Cortex of kidney (tissue), 1 donor: ENCODE measurements at places on chromosomes 2 and 18.

DNA sequence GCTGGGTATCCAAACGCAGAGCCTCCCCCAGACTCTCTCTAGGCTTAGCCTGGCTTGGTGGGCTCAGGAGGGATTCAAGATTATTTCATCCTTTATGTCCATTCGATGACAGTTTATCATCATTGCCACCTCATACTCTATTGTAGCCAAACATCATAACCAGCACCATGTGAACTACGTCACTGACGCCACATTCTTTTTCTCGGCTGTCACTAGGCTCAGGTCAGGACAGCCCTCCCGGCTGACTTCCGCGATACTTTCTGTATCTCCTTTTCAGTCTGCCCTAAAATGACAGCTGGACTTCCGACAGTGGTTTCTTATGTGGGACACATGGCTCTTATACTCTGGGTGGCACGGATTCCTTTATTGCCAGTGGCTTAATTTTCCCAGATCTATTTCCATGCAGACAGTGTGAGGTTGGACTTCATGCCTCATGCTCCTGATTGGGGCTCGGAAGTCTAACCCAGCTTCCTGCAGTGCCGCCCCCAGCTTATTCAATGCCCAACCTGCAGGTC lies 39.8 kb upstream of the SMIM21 start:
- no peak for DNase-seq

- DNase-seq, result no peak
Measured at GRCh38 chr2:57543211-57543610, 503.4 kb upstream of the VRK2 start.

DNA sequence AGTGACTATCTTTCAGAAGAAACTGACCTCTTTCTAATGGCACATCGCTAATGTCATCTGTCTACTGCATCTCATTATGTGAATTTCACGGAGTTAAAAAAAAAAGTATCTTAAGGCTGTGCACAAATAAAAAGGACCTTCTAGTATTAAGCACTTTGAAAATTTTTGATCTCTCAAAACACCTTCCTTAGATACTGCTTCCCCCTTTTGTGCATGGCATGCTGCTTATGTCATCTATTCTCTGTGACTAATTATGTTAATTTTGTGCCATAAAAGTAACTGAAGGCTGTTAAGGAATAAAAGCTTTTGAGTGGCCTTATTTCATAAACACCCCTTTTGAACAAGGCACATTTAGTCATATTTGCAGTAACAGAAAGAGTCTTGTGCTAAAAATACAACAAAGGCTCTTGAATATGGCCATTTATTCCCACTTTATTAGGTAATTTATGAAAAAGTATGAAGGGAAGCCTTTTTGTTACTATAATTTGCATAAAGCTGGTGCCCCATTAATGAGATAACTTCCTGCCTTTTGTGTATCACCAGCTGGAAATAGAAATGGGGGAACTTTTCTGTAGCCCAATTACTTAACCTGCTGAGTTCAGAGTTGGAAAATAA lies 1412.0 kb upstream of the ZEB2 start:
- no peak for DNase-seq

DNA sequence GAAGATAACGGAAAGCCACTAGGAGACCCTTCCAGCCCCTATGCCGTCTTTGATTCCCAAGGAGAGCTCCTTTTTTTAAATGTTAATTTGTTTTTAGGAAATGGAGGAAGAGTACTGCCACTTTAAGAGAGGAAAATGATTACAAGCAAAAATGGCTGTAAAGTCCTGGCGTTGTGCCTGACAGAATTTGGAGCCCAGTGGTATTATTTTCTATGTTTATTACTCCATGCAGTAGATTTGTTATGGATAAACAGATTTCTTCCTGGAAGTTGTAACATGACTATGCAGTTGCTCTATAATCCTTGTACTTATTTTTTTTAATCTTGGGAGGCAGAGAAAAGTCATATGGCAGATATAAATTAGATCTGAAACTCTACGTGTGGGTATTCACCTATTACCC lies 141.3 kb downstream of the GBX2 start:
- no peak for DNase-seq

DNA sequence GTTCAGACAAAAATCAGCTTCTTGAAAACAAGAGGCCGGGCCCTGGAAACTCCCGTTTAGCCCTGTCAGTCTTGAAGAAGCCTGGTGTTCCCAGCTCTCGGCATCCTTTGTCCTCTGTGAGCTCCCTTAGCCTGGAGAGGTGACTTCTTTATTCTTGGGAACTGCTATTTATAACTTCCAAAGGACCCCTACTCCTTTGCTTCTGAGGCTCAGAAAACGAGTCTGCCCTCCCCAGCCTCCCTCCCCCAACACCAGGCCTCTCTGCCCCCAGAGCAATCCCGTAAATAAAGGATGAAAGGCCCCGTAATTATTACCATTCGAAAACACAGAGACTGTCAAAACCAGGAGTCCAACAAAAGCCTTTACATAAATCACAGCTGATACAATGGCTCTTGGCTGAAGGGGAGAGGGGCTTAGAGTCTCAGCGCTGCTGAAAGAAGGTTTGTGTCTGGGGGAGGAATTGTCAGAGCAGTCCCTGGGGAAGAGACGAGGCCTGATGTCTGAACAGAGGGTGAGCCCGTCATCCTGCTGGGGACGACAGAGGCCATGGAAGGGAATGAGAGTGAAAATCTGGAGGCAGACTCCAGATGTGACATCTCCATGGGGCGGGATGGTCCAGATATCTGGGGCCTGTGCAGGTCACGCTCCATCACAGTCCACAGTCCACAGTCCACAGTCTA lies 283.0 kb downstream of the MYCN start:
- DNase-seq, result no peak

- no peak for DNase-seq
Measured at GRCh38 chr2:23526114-23526513, 141.1 kb downstream of the KLHL29 start.

- DNase-seq, result no peak
Measured at GRCh38 chr2:173898996-173899395, 66.2 kb downstream of the SP3 start.

GRCh38 chr18:52289392-52289791 lies 50.6 kb upstream of the DCC start:
- DNase-seq, result no peak

- DNase-seq, result no peak
Measured at GRCh38 chr2:16333681-16334080, 332.0 kb downstream of the CYRIA start.

DNA sequence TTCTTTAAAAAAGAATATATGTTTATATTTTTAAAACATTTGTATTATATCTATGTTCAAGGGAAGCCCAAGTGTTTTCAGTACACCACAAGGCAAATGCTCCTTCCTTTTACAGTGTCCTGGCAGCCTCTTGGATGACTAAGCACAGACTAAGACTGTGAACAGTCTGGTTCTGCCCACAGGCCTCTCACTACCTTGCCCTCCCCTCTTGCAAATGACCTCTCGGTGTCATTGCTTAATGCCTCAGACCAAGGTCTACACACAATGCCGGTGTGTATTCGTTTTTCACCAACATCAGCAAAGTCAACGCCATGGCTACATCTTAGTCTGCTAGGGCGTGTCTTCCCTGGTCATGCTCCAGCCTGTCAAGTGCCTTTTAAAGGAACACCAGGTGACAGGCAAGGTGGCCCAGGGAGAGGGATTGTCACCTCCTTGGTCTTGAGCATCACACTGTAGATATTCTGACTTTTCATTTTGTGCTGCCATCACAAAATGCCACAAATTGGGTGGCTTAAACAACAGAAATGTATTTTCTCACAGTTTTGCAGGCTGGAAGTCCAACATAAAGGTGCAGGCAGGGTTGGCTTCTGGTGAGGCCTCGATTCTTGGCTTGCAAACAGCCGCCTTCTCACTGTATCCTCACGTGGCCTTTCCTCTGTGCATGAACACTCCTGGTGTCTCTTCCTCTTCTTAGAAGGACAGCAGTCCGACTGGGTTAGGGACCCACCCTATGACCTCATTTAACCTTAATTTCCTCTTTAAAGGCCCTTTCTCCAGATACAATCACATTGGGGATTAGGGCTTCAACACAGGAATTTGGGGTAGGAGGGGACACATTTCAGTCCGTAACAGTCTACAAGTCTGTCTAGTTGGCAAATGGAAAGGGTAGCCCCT lies 266.5 kb downstream of the KLHL29 start:
- no peak for DNase-seq

DNA sequence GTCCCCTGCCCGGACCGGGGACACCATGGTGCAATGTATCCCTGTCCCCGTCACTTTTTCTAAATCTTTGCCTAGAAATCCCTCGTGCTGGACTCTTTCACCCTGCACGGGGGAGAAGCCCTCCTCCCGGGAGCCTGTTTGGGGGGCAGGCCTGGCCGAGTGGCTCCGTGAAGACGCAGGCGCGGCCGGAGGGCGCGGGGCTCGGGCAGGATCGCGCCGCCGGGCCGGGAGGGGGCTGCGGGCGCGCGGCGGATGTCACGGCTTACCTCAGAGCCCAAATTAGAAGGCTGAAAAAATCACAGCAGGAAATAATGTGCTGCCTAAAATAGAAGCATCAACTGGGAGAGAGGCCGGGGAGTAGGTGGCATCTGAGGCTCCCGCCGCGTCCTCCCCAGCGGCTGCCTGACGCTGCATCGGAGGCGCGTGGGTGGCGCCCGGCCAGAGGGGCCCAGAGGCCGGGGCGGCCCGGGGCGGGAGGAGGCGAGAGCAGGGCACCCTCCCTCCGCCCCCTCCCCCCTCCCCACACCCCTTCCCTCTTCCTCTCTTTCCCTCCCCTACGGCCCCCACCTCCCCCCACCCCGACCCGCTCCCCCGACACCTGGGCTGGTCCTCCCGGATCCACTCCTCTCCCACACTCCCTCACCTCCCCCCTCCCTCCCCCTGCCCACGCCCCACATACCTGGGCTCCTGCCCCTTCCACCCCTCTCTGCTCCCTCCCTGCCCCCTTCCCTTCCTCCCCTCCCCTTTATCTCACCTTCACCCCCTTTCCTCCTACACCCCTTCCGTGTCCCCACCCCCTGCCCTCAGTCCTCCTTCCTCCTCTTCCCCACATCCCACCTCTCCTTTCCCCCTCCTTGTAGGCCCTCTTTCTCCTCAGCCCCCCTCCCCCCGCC lies 51.9 kb downstream of the SLC4A1AP start:
- DNase-seq, result no peak

DNA sequence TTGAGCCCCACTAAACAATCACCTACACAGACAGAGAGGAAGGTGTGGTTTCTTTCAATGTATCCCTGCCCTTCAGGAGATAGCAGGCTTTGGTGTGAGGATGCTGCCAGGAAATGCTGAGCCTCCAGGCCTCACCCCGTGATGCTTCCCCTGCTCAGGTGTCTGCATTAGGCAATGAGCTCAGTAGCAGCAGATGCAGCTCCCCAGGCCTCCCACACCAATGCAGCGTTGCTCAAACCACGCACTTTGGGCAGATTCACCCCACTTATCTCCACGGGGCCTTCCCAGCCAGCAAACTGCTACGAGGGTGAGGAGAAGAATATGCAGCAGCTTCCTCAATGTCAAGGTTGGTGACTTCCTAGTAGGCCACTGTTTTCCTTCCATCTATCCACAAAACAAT lies 229.3 kb upstream of the PXDN start:
- no peak for DNase-seq

GRCh38 chr2:180990794-180991193 lies 10.4 kb downstream of the UBE2E3 start:
- no peak for DNase-seq

DNA sequence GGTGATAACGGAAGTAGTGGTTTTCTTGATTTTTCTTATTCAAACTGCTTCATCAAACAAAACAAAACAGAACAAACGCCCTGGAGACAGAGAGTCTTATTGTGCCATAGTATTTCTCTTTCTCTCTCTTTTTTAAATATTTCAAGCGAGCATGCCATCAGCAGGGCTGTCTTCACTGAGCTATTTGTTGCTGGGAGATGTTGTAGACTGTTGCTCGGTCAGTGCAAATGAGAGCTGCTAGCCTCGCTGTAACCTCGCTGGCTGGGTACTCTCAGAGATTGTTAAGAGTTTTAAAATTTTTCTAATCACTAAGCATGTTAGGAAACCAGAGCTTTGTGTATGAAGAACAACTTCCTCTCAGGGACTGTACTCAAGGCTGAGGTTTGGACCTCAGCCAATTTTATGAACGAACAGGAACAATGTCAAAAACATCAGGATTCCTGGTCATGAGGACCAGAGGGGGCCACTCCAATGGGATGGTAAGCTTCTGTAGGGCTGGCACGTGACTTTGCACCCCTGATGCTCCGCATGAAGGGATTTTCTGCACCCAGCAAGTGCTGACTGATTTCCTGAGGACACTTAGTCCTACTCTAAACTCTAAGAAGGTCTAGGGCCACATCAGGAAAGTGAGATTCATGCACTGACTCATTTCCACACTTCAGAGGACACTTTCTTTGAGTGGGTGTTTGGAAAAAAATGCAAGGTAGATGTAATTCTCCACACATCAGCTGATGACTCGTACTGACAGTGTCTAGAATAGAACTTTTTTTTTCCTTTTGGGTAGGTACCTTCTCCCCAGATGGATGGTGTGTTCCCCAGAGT lies 59.8 kb upstream of the IL1R1 start:
- DNase-seq, result no peak

- DNase-seq, result no peak
Measured at GRCh38 chr2:141195087-141195486, 935.7 kb downstream of the LRP1B start.

DNA sequence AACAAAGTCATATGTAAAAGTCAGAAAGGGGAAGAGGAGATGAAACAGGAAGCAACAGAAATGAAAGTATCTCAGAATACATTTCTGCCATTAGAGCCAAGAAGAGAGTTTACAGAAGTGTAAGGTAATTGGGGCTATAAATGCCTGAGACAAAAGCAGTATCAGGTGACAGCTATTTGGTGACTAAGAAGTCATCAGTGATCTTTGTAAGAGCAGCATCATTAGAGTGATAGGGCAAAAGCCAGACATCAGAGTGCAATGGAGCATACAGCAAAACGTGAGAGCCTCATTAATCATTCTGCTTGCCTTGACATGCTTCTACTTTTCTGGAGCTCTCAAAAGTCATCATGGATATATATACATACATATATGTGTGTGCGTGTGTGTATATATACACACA lies 804.7 kb upstream of the PIK3C3 start:
- DNase-seq, result no peak

- no peak for DNase-seq
Measured at GRCh38 chr2:47002480-47003381, 87.1 kb upstream of the MCFD2 start.

- no peak for DNase-seq
Measured at GRCh38 chr18:12253663-12254135, 462 bp upstream of the CIDEA start.

GRCh38 chr2:228433721-228434120 lies 252.2 kb upstream of the SPHKAP start:
- no peak for DNase-seq

GRCh38 chr2:216555274-216555673 lies 56.6 kb downstream of the RPL37A start:
- no peak for DNase-seq

GRCh38 chr2:206627632-206628031 lies 14.7 kb upstream of the FAM237A start:
- no peak for DNase-seq
